Activated CD8-positive, alpha-beta memory T cell treated with anti-CD3 and anti-CD28 coated beads for 1 hour (primary cell): ENCODE measurements at places on chromosomes 3 and 15.

DNA sequence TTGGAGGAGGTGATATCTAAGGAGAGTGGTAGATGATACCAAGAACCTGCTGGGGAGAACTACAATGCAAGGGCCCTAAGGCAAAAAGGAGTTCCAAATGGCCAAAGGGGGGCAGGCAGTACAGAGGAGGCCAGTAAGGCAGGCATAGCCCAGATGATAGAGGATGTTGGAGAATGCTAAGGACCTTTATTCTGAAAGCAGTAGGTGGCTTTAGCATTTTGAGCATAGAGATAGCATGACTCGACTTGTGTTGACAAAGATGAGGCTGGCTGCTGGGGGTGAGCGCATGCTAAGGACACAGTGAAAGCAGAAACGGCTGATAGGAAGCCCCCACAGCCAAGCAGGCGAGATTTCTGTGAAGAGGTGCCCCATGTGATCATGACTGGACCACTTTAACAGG, 419.3 kb downstream of the ERC2 start:
- DNase-seq, result no peak

GRCh38 chr3:16378415-16378814, 113.4 kb downstream of the OXNAD1 start:
- DNase-seq, result no peak

DNA sequence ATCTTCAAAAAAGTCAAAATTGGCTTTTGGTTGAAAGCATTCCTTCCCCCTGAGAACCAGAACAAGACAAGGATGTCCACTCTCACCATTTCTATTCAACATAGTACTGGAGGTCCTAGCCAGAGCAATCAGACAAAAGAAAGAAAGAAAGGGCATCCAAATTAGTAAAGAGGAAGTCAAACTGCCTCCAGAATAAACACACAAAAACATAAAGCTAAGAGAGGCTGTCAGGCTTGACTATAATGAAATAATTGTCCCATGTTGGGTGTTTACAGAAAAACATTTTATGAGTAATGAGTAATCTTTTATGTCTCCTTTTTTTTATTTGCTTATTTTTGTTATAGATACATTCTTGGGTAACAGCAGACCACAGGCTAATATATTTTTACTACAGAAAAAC, 18.3 kb upstream of the FAM240A start:
- no peak for DNase-seq

GRCh38 chr3:104206925-104207324, 1159.8 kb upstream of the ALCAM start:
- DNase-seq, result no peak

GRCh38 chr15:94638183-94638582, 406.8 kb downstream of the MCTP2 start:
- no peak for DNase-seq

GRCh38 chr3:134312873-134313846, 61.1 kb downstream of the AMOTL2 start:
- no peak for DNase-seq

GRCh38 chr15:36883713-36884517, 216.4 kb downstream of the MEIS2 start:
- DNase-seq, result no peak

DNA sequence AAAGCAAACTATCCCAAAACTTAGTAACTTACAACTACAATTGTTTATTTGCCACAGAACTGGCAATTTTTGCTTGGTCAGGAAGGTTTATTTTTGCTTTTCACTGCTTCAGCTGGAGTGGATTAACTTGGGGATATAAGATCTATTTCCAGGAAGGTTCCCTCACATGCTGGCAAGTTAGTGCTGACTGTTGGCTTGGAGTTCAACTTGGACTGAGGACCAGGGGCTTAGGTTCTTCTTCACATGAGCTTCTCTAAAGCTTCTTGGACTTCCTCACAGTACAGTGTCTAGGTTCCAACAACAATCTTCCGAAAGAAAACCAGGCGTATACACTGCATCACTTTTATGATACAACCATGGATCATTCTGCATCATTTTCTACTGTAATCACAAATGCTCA, 264.4 kb downstream of the CHL1 start:
- no peak for DNase-seq

- no peak for DNase-seq
Measured at GRCh38 chr15:90871716-90872485, 3.5 kb downstream of the FURIN start.

DNA sequence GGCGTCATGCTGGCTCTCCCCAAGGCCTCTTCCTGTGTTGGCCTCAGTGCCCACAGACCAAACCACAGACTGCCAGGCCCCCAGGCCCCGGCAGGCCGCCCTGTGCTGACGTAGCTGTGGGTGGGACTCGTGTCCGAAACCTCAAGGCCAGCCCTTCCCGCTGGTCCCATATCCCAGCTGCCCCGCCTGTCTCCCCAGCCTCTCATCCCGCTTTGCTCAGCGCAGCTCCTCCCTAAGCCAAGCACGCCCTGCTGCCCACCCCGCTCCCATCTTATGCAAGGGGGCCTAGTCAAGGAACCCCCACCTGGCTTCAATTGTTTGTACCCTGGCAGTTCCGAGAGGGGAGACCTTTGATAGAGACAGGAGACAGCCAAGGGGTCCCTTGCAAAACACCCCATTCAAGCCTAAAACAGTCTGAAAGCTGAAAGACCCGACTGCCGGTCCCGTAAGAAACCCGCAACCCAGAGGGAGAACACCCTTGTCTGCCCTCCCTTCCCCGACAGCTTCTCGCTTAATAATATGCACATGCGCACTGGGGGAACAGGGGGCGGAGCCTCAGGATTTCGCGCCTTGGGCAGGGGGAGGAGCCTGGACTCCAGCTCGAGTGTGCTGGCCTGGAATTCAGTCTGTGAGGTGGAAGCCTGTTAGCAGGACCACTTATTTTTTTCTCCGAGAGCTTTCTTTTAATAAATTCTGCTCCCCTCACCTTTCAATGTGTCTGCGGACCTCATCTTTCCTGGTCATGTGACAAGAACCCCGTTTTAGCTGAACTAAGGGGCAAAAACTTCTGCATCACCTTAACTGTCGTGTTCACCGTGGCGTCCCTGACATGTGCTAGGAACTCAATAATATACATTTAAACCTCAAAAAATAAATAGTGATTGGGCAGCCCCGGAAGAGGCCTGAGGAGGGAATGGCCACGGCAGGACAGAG, 17.2 kb downstream of the TNFAIP8L3 start:
- DNase-seq, result no peak

DNA sequence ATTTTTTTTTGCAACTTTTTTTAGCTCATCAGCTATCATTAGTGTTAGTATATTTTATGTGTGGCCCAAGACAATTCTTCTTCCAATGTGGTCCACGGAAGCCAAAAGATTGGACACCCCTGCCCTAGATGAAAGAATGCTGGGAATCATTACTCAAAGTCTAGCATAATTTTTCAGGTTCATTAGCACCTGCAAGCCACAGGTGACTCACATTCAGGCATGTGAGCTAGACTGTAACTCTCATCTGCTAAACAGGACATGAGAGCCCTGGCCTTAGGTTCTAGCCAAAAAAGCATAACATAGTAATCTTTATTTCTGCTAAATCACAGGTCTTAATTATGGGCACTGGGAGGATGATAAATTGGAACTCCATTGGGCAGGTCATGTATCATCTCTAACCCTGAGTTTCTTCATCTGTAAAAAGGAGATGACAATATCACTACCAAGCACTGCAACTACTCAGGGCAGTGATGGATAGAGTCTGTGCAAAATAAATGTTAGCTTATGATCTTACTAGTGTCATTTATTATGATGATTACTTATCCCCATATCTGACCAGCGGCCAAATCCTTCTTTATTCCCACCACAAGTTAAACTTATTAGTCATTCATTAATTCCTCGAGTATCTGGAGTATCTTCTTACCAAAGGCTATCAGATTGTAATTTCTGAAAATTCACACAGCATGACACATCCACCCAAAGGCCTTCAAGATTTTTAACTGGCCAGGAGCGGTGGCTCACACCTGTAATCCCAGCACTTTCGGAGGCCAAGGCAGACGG, 125.0 kb downstream of the PLD1 start:
- no peak for DNase-seq

GRCh38 chr3:65742914-65743313, 295.8 kb downstream of the MAGI1 start:
- DNase-seq, result no peak

- DNase-seq, result peak; percentile 45
Measured at GRCh38 chr3:46378426-46378942, 7.7 kb downstream of the CCR5 start.

DNA sequence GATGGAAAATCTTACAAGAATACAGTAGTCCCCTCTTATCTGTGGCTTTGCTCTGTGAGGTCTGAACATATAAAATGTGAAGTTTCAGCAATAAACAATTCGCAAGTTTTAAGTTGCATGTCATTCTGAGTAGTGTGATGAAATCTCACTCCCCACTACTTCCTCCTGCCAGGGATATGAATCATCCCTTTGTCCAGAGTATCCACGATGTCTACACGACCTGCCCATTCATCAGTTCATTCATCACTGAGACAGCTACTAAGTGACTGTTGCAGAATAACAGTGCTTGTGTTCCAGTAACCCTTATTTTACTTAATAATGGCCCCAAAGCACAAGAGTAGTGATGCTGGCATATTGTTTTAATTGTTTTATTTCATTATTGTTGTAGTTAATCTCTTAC, 489.2 kb upstream of the UBE2E2 start:
- no peak for DNase-seq

- no peak for DNase-seq
Measured at GRCh38 chr15:39564972-39565665, 15.8 kb upstream of the THBS1 start.

- DNase-seq, result no peak
Measured at GRCh38 chr15:75671730-75672602, 24.3 kb downstream of the SNX33 start.

DNA sequence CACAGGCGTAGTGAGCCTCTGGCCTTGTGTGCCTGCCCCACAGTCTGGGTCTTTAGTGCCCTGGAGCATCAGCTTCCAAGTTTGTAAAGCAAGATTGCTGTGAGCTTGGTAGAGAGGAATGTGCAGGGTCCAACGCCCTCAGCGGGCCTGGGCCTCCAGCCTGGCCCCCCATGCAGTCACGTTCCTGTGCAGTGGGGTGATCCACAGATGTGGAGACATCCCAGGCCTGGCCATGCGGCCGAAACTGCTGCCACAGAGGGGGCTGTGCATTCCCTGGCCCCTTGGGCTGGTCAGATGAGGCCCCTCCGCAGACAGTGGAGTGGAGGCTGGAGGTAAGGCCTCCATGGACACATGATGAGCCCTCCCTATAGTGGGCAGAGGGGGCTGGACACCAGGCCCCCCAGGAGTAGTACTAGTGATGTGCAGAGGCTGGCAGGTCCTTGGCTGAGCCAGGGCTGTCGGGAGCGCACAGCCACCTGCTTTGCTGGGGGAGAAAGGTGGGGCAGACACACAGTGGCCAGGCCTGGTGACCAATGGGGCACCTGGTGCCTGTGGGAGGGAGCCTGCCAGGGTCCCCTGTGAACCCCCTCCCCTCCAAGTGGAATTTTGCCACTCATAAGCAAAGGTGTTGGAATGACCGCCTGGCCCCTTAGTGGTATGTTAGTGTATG, 71.5 kb downstream of the EFCAB12 start:
- DNase-seq, result no peak

GRCh38 chr3:13251166-13251903, 168.8 kb downstream of the NUP210 start:
- no peak for DNase-seq

GRCh38 chr3:172302203-172302602, 146.1 kb downstream of the GHSR start:
- DNase-seq, result no peak
